ENCODE measurements at places on chromosomes 6 and 20. TPM values are rescaled to one million over a fixed set of nuclear protein-coding genes. Genes with fewer than 3 reads are reported as not detected.
A peak's percentile ranks its signal among the peaks of the same experiment; 100 is the strongest.

DNA sequence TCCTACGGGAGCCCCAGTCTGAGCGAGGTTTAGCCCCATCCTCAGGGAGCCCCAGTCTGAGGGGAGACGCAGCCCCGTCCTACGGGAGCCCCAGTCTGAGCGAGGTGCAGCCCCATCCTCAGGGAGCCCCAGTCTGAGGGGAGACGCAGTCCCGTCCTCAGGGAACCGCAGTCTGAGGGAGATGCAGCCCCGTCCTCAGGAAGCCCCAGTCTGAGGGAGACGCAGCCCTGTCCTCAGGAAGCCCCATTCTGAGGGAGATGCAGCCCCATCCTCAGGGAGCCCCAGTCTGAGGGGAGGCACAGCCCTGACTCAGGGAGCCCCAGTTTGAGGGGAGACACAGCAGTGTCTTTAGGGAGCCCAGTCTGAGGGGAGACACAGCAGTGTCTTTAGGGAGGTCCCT is 27.9 kb downstream of the VEGFA start:
- no peak overlapping the region for H3K4me3 ChIP-seq
- H3K27me3 ChIP-seq, result no peaks in the 10 kb centered on the region
- H3K36me3 ChIP-seq, result no peaks in the 10 kb centered on the region
- H3K27ac ChIP-seq, result no peak overlapping the region

DNA sequence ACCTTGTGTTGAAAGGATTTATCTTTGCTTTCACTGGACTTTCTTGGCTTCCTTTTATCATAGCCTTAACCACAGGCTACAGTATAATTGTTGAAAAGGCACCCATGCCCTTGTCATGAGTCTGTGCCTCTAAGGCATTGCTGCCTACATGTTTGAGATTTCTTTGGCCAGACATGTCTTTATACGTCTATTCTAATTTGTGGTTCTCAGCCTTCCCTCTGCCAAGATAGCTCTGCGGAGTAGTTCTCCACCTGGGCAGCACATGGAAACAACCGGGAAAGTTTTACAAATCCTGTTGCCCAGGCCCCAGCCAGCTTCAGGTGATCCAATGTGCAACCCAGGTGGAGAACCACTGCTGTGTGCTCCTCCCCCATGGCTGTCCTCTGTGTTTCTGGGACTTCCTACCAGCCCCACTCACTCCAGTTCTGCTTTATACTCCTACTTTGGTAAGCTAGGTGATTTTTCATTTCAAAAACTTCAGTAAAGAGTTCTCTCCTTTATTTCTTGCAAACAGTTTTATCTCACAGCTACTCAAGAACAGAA is 159.6 kb upstream of the MYLIP start:
- H3K27ac ChIP-seq, result no peak overlapping the region
- no peaks in the 10 kb centered on the region for H3K36me3 ChIP-seq
- no peak overlapping the region for H3K4me3 ChIP-seq
- no peak for DNase-seq
- H3K27me3 ChIP-seq, result no peaks in the 10 kb centered on the region
- H3K4me1 ChIP-seq, result no peaks in the 10 kb centered on the region

DNA sequence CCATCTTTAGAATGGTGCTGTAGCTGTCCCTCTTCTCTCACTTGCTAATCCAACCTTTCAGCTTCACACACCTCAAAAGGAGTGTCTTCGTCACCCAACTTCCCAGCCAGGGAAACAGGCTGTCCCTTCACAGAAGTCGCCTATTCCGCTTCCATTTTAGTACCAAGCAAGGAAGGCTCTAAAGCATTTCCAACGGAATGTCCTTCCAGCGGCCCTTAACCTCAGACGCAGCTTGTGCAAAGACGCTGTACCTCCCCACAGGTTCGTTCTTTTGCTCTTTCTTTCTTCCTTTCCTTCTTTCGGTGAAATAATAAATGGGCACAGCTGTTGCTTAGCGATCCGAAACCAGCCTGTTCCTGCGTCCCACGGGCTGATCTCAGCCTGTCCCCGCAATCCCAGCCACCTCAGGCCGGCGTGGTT is 1.5 kb downstream of the PTPRT start:
- H3K36me3 ChIP-seq, result no peaks in the 10 kb centered on the region
- H3K4me1 ChIP-seq, result no peaks in the 10 kb centered on the region
- no peak for DNase-seq
- H3K27me3 ChIP-seq, result no peaks in the 10 kb centered on the region
- no peak overlapping the region for H3K4me3 ChIP-seq
- H3K27ac ChIP-seq, result no peak overlapping the region

DNA sequence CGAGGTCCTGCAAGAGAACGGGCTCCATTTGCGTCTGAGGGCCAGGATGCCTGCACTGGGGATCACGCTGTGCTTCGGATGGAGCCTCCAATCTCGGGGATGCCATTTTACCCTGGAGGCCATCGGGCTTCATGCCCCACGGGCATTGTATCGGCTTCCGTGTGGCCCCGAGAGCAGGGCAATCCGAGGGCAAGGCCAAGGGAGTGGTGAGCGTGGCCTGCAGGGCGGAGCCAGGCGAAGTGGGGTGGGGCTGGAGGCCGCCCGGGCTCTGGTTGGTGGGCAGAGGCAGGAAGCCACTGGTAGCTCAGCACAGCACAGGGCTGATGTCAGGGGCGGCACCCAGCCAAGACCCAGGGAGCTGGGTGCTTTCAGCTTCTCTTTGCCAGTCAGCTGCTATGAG is 57.5 kb upstream of the BHLHE23 start:
- no peaks in the 10 kb centered on the region for H3K4me1 ChIP-seq
- H3K27ac ChIP-seq, result no peak overlapping the region
- H3K36me3 ChIP-seq, result no peaks in the 10 kb centered on the region
- no peak for DNase-seq

GRCh38 chr6:42368181-42368580 is 83.5 kb downstream of the TRERF1 start:
- H3K36me3 ChIP-seq, result no peaks in the 10 kb centered on the region
- H3K27ac ChIP-seq, result no peak overlapping the region
- no peak for DNase-seq
- H3K27me3 ChIP-seq, result no peaks in the 10 kb centered on the region

DNA sequence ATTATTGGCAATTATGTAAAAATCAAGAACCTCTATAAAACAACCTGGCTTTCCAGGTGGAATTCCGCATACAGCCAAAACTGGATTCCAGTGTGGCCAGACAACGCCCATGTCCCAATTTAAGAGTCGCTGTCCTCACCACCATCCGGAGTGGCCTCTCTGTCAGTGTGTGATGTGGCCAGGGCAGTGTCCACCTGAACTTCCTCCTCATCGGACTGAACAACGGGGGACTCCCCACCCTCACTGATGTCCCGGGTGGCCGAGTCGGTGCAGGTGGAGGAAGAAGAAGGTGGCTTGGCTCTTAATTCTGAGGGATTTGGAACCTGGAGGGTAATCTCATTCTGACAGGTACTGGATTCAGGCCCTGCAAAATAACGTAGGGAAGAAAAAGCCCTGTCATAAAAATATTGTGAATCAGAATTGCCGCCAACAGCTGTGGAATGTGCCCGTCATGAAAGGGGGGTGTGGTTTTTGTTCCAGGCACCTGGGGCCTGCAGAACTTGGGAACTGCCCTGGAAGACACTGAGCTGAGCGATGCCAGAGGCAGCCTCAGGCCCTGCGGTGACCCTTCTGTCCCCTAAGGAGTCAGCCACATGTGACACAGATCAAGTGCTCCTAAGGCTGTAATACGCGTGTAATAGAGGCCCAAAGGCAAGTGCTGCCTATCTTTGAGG is 139.8 kb downstream of the DTNBP1 start:
- no peaks in the 10 kb centered on the region for H3K36me3 ChIP-seq
- no peaks in the 10 kb centered on the region for H3K27me3 ChIP-seq
- H3K4me1 ChIP-seq, result no peaks in the 10 kb centered on the region
- no peak overlapping the region for H3K27ac ChIP-seq
- H3K4me3 ChIP-seq, result no peak overlapping the region

The FILIP1 gene
- total RNA-seq, result 4.7 TPM

DNA sequence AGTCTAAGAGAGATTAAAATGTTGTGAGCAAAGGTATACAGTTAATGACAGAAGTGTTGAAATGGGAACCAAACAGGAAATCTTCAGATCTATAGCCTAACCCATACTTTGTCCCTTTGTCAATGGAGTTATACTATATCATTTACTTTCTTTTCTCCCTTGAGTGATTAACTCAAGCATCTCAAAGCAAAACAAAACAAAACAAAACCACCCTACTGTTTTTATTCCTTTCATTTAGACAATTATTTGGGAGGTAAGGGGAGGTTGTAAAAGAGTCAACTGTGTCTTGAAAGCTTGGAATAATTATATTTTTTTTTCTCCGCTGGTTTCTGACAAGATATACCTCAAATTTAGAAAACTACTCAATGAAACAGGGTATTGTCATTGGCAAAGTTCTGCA is 139.8 kb upstream of the HMGN3 start:
- H3K27ac ChIP-seq, result no peak overlapping the region
- H3K4me3 ChIP-seq, result no peak overlapping the region
- H3K36me3 ChIP-seq, result no peaks in the 10 kb centered on the region
- no peaks in the 10 kb centered on the region for H3K27me3 ChIP-seq

DNA sequence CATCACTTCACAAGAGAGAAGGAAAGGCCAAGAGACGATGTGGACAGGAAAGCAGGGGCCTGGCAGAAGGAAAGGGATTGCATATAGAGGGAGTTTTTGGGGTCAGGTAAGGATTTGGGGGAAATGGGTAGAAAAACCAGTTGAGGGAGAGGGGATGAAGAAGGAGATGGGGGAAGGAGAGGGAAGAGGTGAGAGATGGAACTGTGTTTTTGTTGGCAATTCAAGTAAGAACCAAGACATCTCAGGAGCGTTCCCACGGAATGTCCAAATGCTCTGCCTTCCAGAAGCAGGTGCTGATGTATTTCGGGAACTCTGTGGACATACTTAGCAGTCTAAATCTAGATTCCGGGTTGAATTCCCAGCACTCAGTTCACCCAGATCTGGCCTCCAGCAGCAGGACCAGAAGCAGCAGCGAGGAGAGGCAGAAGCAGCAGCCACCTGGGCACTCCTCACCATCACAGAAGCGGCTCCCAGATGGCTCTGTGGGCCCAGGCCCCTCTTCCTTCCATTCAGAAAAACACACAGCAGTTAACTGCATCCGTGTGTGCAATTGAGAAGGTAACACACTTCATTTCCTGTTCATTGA is 88.8 kb downstream of the DZANK1 start:
- no peaks in the 10 kb centered on the region for H3K36me3 ChIP-seq
- no peak overlapping the region for H3K4me3 ChIP-seq
- H3K4me1 ChIP-seq, result no peaks in the 10 kb centered on the region
- no peak for DNase-seq

GRCh38 chr6:170149681-170150589 is 140.9 kb downstream of the DLL1 start:
- DNase-seq, result no peak
- no peak overlapping the region for H3K27ac ChIP-seq
- H3K36me3 ChIP-seq, result no peaks in the 10 kb centered on the region
- H3K4me3 ChIP-seq, result no peak overlapping the region

The ENPP5 gene
- 12.2 TPM for total RNA-seq

- H3K4me1 ChIP-seq, result no peaks in the 10 kb centered on the region
- H3K27ac ChIP-seq, result no peak overlapping the region
- no peaks in the 10 kb centered on the region for H3K36me3 ChIP-seq
- DNase-seq, result no peak
Observed at GRCh38 chr20:48949304-48950170, 28.0 kb downstream of the ARFGEF2 start.

DNA sequence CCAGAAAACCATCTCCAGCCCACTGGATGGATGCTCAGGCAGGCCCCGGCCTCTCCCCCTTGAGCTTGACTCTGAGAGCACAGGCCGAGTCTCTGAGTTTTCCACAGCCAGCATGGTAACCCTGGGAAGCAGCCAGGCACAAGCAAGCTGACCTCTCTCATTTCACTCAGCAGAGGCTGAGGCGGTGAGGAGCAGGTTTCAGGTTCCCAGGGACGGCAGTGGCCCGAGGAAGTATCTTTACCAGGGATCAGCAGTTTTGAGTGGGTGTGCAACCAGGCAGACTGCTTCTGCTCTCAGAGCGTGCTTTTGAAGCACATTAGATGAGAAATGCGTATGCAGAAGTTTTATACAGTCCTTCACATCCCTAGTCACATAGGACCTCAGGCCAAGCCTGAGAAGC is 12.6 kb downstream of the HCK start:
- H3K27me3 ChIP-seq, result no peaks in the 10 kb centered on the region
- no peaks in the 10 kb centered on the region for H3K36me3 ChIP-seq
- no peak overlapping the region for H3K4me3 ChIP-seq
- no peak for DNase-seq
- no peaks in the 10 kb centered on the region for H3K4me1 ChIP-seq

GRCh38 chr6:29702519-29703103 is 20.6 kb upstream of the HLA-F start:
- peak; percentile 65 for DNase-seq
- H3K4me3 ChIP-seq, result no peak overlapping the region
- H3K27ac ChIP-seq, result no peak overlapping the region
- no peaks in the 10 kb centered on the region for H3K27me3 ChIP-seq
- no peaks in the 10 kb centered on the region for H3K4me1 ChIP-seq

DNA sequence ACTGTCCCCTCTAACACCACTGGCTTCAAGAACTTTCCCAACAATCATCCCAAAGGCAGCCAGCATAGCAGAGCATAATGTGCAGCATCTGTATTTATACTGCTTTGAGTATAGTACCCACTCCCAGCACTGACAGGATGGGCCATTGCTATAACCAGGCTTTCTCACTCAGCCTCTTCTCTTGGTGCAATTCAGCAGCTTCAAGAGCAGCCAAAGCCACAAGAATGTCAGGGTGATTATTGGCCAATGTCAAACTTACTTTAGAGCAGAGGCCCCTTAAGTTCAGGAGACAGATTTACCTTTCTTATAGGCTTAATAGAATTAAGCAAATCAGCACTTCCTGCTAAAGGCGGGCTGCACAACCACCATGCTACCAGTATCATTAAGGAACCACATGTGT is 232.4 kb upstream of the RSPO3 start:
- no peaks in the 10 kb centered on the region for H3K27me3 ChIP-seq
- no peaks in the 10 kb centered on the region for H3K4me1 ChIP-seq
- H3K4me3 ChIP-seq, result no peak overlapping the region
- H3K36me3 ChIP-seq, result no peaks in the 10 kb centered on the region
- no peak overlapping the region for H3K27ac ChIP-seq

DNA sequence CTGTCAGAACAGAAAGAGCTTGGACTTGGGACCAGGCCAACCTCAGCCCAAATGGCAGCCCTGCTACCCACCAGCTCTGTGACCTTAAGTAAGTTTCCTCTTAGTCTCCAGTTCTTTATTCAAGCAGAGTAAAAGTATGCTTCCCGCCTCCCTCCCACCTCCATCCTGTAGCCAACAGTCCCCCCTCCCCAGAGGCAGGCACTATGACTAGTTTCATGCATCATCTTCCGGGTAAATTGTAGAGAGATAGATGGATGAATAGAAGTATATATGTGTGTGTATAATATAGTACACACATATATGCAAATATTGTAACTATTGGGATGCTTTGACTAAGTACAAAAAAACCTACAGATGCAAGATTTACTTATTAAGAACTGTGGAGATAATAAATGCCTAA is 39.5 kb upstream of the B4GALT5 start:
- no peaks in the 10 kb centered on the region for H3K36me3 ChIP-seq
- no peaks in the 10 kb centered on the region for H3K27me3 ChIP-seq
- peaks cover 3% of the 10 kb centered on the region for H3K4me1 ChIP-seq

The SLC4A11 gene
- 1.8 TPM for total RNA-seq

All from ovary (tissue), 10 donors.